ENCODE measurements at places on chromosomes 6 and 20. TPM values are rescaled to one million over a fixed set of nuclear protein-coding genes. Genes with fewer than 3 reads are reported as not detected.

Gene TSPO2
- not detected for polyA plus RNA-seq

Gene LIN28B
- polyA plus RNA-seq = not detected

Gene EPHA7
- polyA plus RNA-seq = not detected

Gene ENPP1
- polyA plus RNA-seq = not detected

Gene TFEB
- polyA plus RNA-seq = 8.0 TPM
